Pancreas (tissue), 10 donors: ENCODE measurements at places on chromosomes 13 and 19. TPM values are rescaled to one million over a fixed set of nuclear protein-coding genes. Genes with fewer than 3 reads are reported as not detected.

DNA sequence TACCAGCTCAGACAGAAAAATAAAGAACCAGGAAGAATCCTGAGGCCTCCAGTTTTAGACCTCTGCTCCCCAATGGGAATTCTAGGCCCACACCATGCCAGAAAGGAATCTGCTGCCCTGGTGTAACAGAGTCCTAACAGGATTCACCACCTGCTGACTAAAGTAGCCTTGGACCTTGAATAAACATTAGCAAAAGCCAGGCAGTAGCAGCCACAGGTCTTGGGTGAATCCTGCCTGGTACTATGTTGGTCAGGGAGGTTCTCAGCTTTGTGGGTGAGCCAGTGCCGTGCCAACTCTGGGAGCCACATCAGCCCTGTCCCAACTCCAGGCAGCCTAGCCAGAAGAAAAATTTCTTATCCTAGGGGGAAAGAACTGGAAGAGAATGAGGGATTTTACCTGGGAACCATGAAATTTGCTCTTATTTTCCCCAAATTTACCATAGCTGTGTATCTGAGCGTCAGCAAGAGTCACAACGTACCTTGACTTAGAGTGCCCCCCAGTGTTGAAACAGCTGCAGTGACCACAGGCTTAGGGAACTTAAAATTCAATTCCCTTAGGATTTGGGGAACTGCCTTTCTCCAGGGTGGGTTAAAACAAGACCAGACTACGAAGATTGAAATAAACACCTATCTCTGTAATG lies 1895.6 kb upstream of the PRR20A start:
- DNase-seq: no peak
- no peak overlapping the region for H3K27ac ChIP-seq
- H3K36me3 ChIP-seq: no peaks in the 10 kb centered on the region
- no peak overlapping the region for H3K4me3 ChIP-seq
- no peaks in the 10 kb centered on the region for H3K27me3 ChIP-seq

DNA sequence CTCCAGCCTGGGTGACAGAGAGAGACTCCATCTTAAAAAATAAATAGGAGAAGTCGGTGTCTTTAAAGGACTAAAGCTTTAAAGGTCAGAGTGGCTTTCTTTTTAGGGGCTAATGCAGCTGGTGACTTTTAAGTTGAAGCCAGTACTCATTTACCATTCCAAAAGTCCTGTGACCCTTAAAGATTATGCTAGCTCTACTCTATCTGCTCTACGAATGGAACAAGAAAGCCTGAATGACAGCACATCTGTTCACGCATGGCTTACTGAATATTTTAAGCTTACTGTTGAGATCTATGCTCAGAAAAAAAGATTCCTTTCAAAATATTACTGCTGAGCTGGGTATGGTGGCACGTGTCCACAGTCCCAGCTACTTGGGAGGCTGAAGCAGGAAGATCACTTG lies 16.4 kb downstream of the TDRD12 start:
- H3K27ac ChIP-seq: no peak overlapping the region
- H3K4me1 ChIP-seq: no peaks in the 10 kb centered on the region
- DNase-seq: no peak
- no peaks in the 10 kb centered on the region for H3K36me3 ChIP-seq

GRCh38 chr13:111403266-111403665 lies 82.8 kb downstream of the TEX29 start:
- no peak overlapping the region for H3K4me3 ChIP-seq
- no peaks in the 10 kb centered on the region for H3K4me1 ChIP-seq
- H3K36me3 ChIP-seq: no peaks in the 10 kb centered on the region
- H3K27ac ChIP-seq: no peak overlapping the region
- no peak for DNase-seq
- no peaks in the 10 kb centered on the region for H3K27me3 ChIP-seq

GRCh38 chr19:11766597-11767591 lies at the start of gene ZNF441:
Gene ZNF441 (plus strand): TSS chr19:11767000. CDS start chr19:11767194, 194 bp downstream.
- H3K27me3 ChIP-seq: no peaks in the 10 kb centered on the region
- DNase-seq: peak; percentile 98
- peaks cover 7% of the 10 kb centered on the region for H3K4me1 ChIP-seq
- peak within 1 kb of the TSS; percentile 72 for H3K4me3 ChIP-seq

- no peaks in the 10 kb centered on the region for H3K27me3 ChIP-seq
- H3K36me3 ChIP-seq: peaks cover 43% of the 10 kb centered on the region
- no peak overlapping the region for H3K4me3 ChIP-seq
- no peaks in the 10 kb centered on the region for H3K4me1 ChIP-seq
- DNase-seq: peak; percentile 43
Observed at GRCh38 chr19:5932609-5933262, 18.7 kb downstream of the CAPS start.

DNA sequence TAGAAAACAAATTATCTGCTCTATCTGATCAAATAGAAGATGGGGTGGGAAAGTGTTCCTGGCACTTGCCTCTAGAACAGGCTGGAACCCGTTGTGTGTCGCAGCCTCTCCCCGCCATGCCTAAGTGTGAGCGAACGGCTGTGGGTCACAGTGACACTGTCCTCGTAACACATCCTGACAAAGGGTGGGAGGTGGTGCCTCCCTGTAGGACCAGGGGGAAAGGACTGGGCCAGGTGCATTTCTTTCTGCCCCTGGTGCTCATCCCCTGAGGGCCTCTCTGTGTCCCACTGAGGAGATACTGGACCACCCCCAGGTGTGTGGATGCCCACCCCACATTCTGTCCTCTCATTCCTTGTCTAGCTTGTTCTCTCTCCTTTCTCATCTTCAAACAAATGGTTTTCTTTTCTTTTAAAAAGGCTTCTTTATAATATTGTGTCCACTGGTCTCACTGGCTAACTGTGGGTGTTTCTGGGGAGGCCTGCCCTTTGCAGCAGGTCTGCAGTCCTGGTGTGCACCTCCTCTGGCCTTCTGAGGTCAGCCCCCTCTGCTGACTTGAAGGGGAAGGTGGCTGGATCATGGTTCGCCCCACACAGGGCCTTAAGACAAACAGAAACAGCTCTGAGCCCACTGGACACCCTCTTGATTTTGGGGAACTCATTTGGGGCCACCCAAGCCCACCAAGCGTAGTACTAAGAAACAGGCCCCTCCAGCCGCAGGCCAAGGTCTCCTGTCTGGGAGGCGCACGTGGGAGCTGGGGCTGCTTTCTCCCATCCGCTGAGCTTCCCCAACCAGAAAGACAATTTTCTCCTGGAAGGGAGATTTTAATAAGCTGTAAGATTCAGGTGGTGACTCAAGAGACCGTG lies 152.5 kb upstream of the SOX1 start:
- no peaks in the 10 kb centered on the region for H3K36me3 ChIP-seq
- H3K27ac ChIP-seq: no peak overlapping the region
- no peak overlapping the region for H3K4me3 ChIP-seq
- H3K27me3 ChIP-seq: no peaks in the 10 kb centered on the region

- H3K4me3 ChIP-seq: no peak overlapping the region
- H3K36me3 ChIP-seq: no peaks in the 10 kb centered on the region
- H3K27me3 ChIP-seq: no peaks in the 10 kb centered on the region
- DNase-seq: no peak
- H3K4me1 ChIP-seq: no peaks in the 10 kb centered on the region
- H3K27ac ChIP-seq: no peak overlapping the region
Observed at GRCh38 chr13:111328574-111329410, 8.3 kb downstream of the TEX29 start.

GRCh38 chr13:59701261-59701660 lies 462.5 kb downstream of the DIAPH3 start:
- H3K27ac ChIP-seq: no peak overlapping the region
- no peak for DNase-seq
- no peaks in the 10 kb centered on the region for H3K4me1 ChIP-seq
- no peaks in the 10 kb centered on the region for H3K27me3 ChIP-seq

GRCh38 chr13:48505597-48506091 lies 27.2 kb downstream of the RCBTB2 start:
- H3K27me3 ChIP-seq: no peaks in the 10 kb centered on the region
- peaks cover 4% of the 10 kb centered on the region for H3K4me1 ChIP-seq
- DNase-seq: no peak
- no peak overlapping the region for H3K27ac ChIP-seq

DNA sequence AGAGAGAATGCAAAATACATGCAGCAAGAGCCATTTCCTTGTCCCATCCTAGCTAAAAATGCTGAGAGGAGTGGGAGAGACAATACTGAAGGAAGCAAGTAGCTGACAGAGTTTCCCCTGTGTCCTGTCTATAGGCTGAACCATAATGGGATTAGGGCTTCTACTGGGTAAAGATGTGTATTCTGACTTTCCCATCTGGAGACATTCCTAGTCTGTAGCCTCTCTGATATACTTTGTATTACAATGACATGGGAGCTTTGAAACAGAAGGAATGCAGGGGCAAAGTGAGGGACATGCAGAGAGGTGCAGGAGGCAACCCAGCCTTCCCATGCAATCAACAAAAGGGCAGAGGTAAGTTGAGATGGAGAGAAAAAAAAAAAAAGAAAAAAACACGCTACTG lies 10.5 kb upstream of the GPC6 start:
- no peaks in the 10 kb centered on the region for H3K4me1 ChIP-seq
- no peak overlapping the region for H3K4me3 ChIP-seq
- H3K36me3 ChIP-seq: no peaks in the 10 kb centered on the region
- no peak for DNase-seq

DNA sequence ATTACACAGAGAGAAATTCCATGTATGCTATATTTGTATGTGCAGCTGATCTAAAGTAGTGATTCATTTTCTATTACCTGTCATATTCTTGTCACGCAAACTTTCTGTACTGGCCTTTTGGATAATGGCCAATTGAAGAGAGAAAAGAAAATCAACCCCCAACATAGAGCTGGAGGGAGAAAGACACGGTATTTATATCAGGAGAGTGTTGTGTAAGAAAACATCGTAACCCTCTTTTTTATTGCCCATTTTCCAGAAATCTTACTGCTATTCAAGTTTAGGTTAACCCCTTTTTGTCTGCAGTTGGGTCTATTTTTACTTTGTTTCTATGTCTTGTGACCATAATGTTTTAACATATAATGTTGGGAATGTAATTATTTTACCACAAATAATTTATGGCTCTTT lies 27.9 kb downstream of the DGKH start:
- no peaks in the 10 kb centered on the region for H3K27me3 ChIP-seq
- no peak overlapping the region for H3K4me3 ChIP-seq
- no peaks in the 10 kb centered on the region for H3K36me3 ChIP-seq
- no peak for DNase-seq
- no peaks in the 10 kb centered on the region for H3K4me1 ChIP-seq

Gene FFAR2
- not detected for total RNA-seq

Gene LIM2
- not detected for total RNA-seq

Gene C5AR2
- total RNA-seq: 0.69 TPM

Gene FARSA
- 34.0 TPM for total RNA-seq
